Gastrocnemius medialis (tissue), 4 donors: ENCODE measurements at places on chromosomes 2 and 18. TPM values are rescaled to one million over a fixed set of nuclear protein-coding genes. Genes with fewer than 3 reads are reported as not detected.

The ASTL gene
- total RNA-seq = not detected

The FBXO15 gene
- not detected for total RNA-seq

The ADI1 gene
- 95.4 TPM for total RNA-seq

The KLHL41 gene
- 2,952 TPM for total RNA-seq

The KIAA2012 gene
- total RNA-seq = not detected

The ABCG5 gene
- total RNA-seq = not detected

The CCNYL1 gene
- 10.1 TPM for total RNA-seq

The DNAJC5G gene
- not detected for total RNA-seq

The KCNJ13 gene
- total RNA-seq = not detected

- no peak overlapping the region for H3K27ac ChIP-seq
- no peaks in the 10 kb centered on the region for H3K36me3 ChIP-seq
- DNase-seq = no peak
- no peaks in the 10 kb centered on the region for H3K4me1 ChIP-seq
Observed at GRCh38 chr2:54052825-54053718, 62.3 kb upstream of the ACYP2 start.

DNA sequence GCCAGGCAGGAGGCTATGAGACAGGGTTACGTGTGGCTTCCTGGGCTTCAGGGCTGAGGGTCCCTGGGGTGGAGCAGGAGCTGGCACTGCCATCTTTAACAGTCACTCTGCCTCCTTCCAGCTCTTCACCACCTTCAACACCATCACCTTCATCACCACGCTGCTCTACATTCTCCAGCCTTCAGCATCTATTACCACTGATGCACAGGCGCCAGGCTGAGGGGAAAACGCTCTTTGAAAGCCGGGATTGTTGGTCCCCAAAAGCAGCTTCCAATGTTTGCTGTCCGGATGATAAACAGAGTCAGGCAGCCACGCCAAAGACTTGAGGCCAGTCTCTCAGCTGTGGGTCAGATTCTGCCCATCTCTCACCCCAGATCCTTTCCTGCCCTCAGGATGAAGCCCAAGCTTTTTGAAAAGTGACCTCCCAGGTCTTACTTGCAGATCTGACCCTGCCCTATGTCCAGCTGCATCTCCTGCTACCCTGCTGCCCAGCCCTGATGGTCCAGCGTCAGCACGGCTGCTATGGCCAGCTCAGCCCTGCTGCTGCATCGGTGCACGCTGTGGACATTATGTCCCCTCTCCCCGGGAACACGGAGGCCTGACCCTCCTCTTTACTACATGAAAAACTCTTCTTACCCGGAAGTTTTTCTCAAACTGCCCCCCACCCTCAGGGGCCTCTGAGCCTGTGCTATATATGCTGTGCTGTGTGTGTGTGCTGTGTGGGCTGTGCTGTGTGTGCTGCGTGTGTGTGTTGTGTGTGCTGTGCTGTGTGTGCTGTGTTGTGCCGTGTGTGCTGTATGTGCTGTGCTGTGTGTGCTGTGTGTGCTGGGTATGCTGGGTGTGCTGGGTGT lies 31.2 kb upstream of the MAL start:
- H3K27me3 ChIP-seq = peaks cover 21% of the 10 kb centered on the region
- no peaks in the 10 kb centered on the region for H3K4me1 ChIP-seq

GRCh38 chr2:29580223-29580622 lies 341.2 kb downstream of the ALK start:
- H3K4me1 ChIP-seq = no peaks in the 10 kb centered on the region
- H3K27me3 ChIP-seq = no peaks in the 10 kb centered on the region
- H3K36me3 ChIP-seq = no peaks in the 10 kb centered on the region
- no peak for DNase-seq
- no peak overlapping the region for H3K27ac ChIP-seq
- no peak overlapping the region for H3K4me3 ChIP-seq

DNA sequence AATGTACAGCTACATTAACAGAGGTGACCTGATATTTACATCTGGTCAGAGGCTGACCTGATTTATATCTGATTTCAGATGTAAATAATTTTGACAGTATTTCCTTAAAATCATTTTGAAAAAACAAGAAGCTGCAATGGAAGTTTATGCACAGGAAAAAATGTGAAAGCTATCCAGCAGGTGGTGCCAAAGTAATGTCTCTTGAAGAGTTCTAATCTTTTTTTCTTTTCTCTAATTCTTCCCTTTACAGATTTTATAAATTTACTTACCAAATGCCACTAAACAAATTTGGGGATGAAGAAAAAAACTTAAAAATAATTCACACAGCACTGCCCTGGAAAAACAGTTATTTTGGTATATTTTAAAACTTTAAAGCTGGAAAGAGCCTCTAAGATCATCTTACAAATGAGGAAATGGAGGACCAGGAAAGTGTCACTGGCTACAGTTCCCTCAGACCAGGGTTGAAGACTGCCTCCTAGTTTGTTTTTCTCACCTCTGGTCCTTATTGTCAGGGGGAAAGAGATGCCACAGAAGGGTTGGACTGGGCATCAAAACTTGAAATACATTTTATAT lies 16.4 kb upstream of the FBLN7 start:
- no peak for DNase-seq
- H3K27ac ChIP-seq = no peak overlapping the region
- H3K36me3 ChIP-seq = peaks cover 4% of the 10 kb centered on the region
- no peak overlapping the region for H3K4me3 ChIP-seq
- no peaks in the 10 kb centered on the region for H3K27me3 ChIP-seq
- H3K4me1 ChIP-seq = no peaks in the 10 kb centered on the region

- H3K4me1 ChIP-seq = no peaks in the 10 kb centered on the region
- H3K4me3 ChIP-seq = no peak overlapping the region
- H3K27me3 ChIP-seq = no peaks in the 10 kb centered on the region
- DNase-seq = no peak
- no peaks in the 10 kb centered on the region for H3K36me3 ChIP-seq
- H3K27ac ChIP-seq = no peak overlapping the region
Observed at GRCh38 chr2:134778372-134778771, 59.6 kb upstream of the TMEM163 start.

DNA sequence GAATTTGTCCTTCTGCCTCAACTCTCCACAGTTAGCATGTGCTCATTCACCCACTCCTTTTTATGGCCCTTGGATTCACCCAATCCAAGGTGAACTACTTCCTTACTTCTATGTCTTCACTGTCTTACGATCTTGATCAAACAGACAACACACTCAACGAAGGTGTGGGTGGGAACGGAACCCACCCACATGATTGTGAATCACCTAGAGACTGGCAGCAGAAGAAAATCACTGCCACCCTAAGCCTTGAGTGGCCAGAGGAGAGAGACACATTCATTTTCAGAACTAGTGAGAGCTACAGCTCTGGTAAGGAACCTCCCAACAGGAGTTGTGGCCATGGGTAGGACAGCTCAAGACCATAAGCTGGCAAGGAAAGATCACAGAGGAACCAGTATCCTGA lies 194.3 kb downstream of the PLCL1 start:
- H3K4me1 ChIP-seq = peaks cover 8% of the 10 kb centered on the region
- no peak for DNase-seq
- no peak overlapping the region for H3K27ac ChIP-seq
- H3K4me3 ChIP-seq = no peak overlapping the region
- H3K36me3 ChIP-seq = no peaks in the 10 kb centered on the region
- no peaks in the 10 kb centered on the region for H3K27me3 ChIP-seq

- peaks cover 47% of the 10 kb centered on the region for H3K4me1 ChIP-seq
- H3K4me3 ChIP-seq = no peak overlapping the region
- H3K27me3 ChIP-seq = no peaks in the 10 kb centered on the region
- no peak overlapping the region for H3K27ac ChIP-seq
- H3K36me3 ChIP-seq = no peaks in the 10 kb centered on the region
Observed at GRCh38 chr2:230754200-230754599, 41.6 kb downstream of the CAB39 start.

DNA sequence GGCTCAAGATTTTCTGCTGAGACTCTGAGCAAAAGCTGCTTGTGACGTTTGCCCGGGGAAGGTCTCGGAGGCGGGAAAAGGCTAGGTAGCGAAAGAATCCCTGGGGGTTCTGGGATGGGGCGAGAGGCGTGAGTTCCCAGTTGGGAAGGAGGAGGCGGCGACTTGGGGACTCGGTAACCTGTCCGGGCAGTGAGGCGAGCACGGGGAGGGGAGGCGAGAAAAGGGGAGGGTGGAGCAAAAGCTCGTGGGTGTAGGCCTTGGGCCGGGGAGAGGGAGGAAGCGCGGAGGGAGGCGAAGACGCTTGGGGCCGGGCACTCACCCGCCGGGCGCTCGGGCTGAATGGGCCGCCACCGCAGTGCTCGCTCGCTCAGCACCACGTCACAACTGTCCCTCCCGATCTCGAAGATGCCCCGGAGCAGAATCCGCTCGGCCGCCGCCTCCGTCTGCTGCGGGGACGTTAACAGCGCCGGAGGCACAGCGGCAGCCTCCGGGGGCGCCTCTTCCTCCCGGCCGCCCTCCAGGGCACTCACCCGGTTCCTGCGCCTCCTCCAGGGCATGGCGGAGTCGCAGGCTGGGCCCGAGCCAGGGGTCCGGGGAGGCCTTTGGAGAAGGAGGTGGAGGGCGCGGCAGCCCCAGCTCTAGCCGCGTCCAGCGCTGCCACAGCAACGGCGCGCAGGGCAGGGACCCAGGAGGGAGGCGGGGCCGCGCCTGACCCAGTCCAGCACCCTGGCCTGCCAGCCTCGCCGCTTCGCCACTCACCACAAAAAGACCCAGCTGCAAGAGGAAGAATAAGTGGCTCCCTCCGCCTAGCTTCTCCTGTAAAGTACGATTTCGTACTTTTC lies at the start of gene CERKL:
Gene CERKL (minus strand): TSS at position 656 of the 842 bp plus-strand sequence. CDS start 99 bp downstream, at position 557.
- H3K4me1 ChIP-seq = no peaks in the 10 kb centered on the region
- DNase-seq = no peak

DNA sequence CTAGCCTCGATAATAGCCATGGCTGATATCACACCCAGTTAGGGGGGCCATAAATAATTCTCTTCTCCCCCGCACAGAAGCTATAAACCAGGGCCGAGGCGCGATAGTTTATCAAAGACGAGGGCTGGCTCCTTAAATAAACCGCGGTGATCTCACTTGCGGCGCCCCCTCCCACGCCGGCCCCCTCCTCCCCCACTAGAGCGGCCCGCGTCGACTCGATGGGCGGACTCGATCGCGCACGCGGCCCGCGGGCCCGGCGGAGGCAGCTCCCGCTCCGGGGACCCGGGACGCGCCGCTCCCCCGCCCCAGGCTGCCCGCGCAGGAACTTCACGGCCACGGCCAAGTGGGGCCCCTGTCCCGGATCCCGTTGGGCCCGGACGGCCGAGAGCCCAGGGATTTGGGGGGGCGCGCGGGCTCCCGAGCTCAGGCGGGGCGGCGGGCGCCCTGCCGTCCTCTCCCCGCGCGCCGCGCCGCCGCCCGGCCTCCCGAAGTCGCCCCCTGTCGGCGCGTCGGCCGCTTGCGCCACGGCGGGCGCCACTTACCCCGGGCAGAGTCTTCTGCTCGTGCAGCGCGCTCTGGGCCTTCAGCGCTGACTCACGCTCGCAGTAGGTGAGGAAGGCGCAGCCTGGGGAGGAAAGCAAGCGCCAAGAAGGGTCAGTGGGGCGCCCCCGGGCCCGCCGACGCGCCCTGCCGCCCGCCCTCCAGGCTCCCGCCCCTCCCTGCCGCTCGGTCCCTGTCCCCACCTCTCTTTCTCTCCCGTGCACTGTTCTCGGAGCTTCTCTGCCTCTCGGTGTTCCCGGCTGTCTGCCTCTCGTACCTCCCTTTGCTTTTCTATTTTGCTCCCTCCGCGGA lies 80.4 kb downstream of the CELF4 start:
- H3K27me3 ChIP-seq = peaks cover 65% of the 10 kb centered on the region
- no peaks in the 10 kb centered on the region for H3K36me3 ChIP-seq
- DNase-seq = no peak
- peak overlapping the region; percentile 2 for H3K4me3 ChIP-seq

DNA sequence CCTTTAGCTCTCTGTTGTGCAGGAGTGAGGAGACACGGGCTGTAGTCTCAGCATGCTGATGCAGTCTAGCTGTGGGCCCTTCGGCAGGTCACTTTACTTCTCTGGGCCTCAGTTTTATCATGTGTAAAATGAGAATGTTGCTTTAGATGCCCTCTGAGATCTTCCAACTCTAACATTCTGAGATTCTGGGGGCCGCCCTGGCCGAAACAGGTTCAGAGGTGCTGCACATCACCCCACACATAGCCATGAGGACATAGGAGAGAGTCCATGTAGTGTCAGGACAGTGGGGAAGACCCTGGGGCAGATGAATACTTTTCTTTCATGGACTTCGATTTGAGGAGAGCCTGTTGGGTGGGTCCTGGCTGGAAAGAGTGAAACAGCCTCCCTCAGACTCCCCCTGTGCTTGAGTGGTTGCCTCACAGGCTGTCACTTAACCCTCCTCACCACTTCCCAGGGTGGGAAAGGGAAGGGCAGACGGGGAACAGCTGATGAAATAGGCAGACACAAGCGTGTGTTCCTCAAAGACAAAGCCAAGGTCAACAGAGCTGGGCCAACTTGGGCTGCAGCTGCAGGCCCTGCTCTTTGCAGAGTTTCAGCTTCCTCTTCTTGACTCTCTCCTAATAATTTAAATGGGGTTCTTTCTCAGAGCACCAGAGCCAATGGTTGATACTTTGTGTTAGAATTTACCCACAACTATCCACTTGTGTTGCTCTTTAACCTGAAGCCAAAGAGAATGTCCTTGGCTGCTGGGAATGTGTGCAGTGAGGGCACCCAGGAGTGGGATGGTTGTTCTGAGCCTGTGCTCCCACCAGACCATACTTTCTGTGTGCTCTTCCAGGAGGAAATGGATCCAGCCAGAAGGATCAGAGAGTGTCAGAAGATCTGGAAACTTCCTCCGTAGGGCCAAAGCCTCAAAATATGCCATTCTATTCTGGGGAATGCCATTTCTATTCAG lies 14.7 kb upstream of the MRPL33 start:
- peak overlapping the region; percentile 40 for H3K27ac ChIP-seq
- no peaks in the 10 kb centered on the region for H3K36me3 ChIP-seq
- peak; percentile 65 for DNase-seq
- no peaks in the 10 kb centered on the region for H3K27me3 ChIP-seq
- peaks cover 7% of the 10 kb centered on the region for H3K4me1 ChIP-seq

DNA sequence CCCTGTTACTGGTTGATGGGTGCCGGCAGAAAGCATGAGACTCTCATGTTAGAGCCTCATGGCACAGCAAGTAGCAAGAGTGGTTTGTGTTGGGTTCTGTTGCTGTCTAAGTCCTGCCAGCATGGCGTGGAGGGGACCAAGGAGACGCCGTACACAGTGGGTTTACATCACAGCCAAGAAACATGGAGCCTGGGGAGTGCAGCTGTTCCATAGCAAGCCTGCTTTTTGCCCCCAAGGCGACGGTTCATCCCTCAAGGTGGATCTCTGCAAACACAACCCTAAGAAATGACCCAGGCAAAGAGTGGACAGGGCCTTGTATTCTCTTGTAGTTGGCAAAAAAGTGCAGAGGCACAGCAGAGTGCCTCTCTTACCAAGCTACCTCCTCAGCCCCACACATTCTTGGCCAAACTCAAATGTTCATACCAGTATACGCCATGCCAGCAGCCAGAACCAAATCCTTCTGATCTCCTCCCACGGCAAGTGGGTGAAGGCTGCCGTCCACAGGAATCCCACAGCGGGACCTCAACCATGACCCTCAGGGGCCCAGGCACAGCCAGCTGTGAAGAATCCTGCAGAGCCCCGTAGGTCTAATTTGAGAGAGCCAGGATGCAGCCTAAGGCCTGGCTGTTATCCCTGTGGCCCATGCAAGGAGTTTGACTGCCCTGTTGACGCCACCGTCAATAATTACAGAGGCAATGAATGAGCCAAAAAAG lies 19.0 kb downstream of the SNED1 start:
- no peak overlapping the region for H3K4me3 ChIP-seq
- H3K27ac ChIP-seq = no peak overlapping the region
- no peaks in the 10 kb centered on the region for H3K36me3 ChIP-seq
- peaks cover 3% of the 10 kb centered on the region for H3K4me1 ChIP-seq
- DNase-seq = no peak

GRCh38 chr2:124755386-124755785 lies 730.3 kb downstream of the CNTNAP5 start:
- no peaks in the 10 kb centered on the region for H3K27me3 ChIP-seq
- H3K4me3 ChIP-seq = no peak overlapping the region
- no peak overlapping the region for H3K27ac ChIP-seq
- no peaks in the 10 kb centered on the region for H3K4me1 ChIP-seq

GRCh38 chr2:3659447-3660432 lies 1.7 kb downstream of the ALLC start:
- no peak overlapping the region for H3K4me3 ChIP-seq
- DNase-seq = peak; percentile 25
- H3K27ac ChIP-seq = no peak overlapping the region
- no peaks in the 10 kb centered on the region for H3K4me1 ChIP-seq
